ENCODE measurements at places on chromosomes 12 and 14.

- no peak for DNase-seq
These were observed 71.5 kb downstream of the POLR3B start for GRCh38 chr12:106429043-106429552.

GRCh38 chr12:116483959-116484750 is 75.0 kb upstream of the MAP1LC3B2 start:
- no peak for DNase-seq

DNA sequence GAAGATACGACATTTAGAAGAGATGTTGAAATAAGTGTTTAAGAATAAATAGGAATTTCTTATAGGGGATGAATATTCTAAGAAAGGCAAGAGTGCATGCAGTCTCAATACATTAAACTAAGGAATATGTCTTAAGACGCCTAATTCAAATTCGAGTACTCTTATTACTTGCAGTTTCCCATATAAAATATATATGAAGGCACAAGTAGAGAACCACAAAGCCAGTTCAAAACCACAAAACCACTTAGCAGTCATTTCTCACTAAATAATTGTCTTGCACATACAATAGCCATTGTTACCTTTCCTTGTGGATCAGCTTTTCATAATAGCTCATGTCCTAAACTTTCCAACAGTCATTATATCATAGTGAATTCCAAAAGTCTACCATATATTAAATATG is 91.0 kb upstream of the MON2 start:
- no peak for DNase-seq

- DNase-seq = no peak
These were observed 152.9 kb downstream of the SLC41A2 start for GRCh38 chr12:104805186-104805585.

Measured in stimulated activated naive CD8-positive, alpha-beta T cell treated with anti-CD3 and anti-CD28 coated beads, Interleukin-15, amount 100 ng/mL, for 72 hours (primary cell).